ENCODE measurements at places on chromosomes 13 and 19.

DNA sequence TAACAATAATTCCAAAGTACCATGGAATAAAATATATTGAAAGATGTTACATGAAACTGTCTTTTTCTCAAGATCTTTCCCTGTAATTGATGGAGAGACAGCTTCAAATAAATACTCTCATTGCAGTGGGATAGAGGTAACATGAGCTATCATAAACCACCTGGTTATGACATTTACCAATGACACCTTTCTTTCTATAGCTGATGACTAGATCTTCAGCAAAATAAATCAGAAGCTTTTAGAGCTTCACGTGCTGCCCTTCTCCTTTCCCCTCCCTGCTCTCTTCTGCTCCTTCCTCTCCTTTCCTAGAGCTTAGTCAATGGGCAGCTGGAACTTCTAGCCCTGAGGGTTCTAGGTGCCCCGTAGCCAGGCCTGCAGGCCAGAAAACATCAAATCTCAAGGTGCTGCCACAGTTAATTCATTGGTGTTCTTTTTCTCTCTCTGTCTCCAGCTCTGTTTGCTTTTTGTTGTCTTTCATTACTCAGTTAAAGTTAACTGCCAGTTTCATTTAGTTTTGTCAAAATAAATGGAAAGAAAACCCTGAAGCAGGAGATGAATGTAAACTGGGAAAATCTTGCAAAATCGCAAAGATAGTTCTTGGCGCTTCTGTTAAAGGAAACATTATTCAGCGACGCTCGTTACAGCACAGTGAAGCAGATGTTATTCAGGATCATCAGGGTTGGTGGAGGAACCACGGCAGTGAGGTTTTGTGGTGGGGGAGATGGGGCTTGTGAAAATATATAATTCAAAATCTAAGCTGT, 8.3 kb upstream of the METTL21C start:
- no peak for DNase-seq

DNA sequence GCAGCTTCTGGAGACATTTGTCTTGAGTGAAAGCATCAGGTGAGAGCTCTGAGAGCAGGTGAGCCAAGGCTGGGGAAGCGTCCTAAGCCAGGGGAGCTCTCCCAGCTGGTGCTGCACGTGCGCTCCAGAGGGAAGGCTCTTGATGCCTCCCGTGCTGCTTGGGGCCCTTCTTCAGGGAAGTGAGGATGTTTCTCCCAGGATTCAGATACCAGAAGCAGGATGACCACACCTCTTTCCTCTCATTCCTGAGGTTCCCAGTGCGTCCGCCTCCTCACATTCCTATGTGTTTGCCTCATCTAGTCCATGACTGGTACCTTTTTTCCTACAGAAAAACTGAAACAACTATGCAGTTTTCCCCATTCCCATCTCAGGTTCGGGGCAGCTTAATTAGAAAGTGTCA, 231.0 kb upstream of the IRS2 start:
- no peak for DNase-seq

- no peak for DNase-seq
These were observed 46.5 kb upstream of the RCBTB2 start for GRCh38 chr13:48579165-48579918.

GRCh38 chr19:30682999-30683536, 310.9 kb downstream of the ZNF536 start:
- peak; percentile 78 for DNase-seq

DNA sequence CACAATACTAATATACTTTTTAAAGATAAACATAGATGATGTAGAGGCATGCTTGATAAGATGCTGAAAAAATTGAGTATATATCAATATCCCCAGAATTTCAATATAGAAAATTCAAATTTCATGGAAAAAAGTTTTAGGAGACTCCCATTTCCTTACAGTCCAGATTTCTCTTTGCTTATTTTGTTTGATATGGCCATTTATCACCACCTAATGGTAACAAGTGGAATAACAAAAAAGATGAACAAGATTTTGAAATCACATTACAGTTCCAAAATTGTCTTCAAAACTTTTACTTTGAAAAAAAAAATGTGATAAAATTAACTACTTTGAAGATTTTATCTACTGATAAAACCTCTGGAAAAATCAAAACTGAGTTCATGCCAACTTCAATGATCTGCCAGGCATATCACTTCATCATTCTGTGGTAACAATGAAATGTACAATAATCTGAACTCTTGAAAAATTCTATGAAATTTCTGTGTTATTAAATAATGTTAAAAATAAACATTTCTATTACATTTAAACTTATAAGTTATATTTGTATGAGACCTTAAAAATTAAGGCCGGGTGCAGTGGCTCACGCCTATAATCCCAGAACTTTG, 17.5 kb downstream of the MIPEP start:
- peak; percentile 12 for DNase-seq

DNA sequence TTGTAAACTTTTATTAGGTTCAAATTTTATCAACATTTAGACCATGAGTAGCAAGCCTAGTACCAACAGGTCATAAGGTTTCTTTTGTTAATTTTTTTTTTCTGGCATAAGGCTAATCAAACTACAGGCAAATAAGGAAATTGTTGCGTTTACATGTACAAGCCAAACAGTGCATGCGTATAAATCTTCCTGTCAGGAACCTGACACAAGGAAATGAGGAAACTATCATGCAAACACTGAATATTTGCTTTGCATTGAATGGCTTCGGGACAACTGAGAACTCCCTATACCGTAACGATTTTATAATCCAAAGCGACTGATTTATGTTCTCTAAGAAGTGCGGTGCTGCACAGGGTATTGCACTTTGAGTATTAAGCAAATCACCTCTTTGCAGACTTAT, 133.0 kb upstream of the TRPC4 start:
- peak; percentile 12 for DNase-seq

GRCh38 chr13:43669964-43670363, 116.8 kb downstream of the ENOX1 start:
- no peak for DNase-seq

- no peak for DNase-seq
These were observed 1224.4 kb downstream of the EFNB2 start for GRCh38 chr13:105311094-105311493.

DNA sequence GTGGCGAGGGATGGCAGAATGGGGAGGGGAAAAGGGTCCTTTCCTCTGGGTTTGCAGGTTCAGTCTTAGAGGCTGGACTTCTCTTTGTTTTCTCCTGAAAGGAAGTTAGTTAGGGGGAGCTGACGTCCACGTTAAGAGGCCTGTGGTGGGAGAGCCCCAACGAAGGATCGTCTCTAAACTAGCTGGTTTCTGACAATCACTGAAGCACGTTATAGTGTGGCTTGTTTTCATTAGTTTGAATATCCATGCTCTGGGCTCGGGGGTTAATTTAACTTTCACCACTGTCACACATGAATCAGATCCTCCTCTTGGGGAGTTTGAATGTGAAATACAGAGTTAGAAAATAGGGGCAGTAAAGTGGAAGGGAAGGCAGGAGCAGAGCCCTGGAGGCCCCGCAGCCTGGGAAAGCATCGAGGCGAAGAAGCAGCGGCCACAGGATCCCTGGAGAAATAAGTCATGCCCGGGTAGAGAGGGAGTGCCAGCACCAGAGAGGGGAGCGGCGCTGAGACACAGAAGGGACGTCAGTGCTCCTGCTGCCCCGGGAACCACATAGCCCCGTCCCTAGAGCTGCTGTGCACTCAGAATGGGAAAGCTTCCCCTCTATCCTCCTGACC, 31.1 kb upstream of the AMER2 start:
- DNase-seq, result no peak

DNA sequence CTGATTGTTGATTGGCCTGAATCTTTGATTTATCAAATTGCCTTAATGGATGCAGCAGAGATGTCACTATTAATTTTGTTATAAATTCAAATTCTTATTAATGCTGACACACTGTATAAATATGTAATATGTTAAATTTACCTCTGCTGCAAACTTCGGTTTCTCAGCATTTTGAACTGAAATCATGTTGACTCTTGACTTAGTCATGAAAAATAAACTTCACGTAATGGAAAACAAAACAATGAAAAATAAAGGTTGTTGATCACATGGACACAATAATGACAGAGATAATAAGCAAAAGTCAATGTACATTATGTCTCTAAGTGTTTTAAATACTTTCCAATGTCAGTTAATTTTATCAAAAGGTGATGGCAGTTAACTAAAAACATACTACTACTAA, 827.6 kb downstream of the PCDH9 start:
- DNase-seq, result no peak

DNA sequence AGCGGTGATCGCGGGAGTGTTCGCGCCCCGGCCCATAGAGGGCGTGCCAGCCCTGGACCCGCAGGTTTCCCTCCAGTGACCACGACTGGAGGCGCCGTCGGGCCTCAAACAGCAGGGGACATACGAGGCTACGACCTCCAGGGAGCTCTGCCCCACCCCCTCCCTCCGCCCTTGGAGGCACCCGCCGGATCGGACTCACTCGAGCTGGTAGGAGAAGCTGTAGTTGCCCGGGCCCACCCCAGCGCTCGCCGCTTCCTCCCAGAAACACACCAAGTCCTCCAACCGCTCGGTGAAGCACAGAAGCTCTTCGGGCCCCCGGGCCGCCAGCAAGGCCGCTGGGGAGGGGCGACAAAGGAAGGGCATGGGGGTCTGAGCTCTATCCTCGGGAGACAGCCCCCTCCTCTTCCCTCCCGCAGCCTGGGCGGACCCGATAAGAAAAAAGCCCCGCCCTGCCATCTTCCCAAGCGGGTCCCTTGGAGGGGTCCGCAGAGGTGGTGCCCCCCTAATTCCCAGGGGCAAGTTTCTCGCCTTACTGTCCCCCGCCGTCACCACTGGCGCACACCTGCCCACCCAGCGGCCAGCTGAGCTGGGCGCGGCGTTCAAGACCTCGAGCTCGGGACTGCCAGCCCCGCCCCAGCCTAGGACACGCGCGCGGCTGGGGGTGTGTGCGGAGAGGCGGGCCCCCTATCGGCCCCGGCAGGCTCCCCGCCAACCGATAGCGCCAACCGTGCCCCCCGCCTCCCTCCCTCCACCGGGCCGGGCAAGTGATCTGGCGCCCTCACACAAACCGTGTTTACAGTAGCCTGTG, 1.0 kb downstream of the EPOR start:
- peak; percentile 66 for DNase-seq

DNA sequence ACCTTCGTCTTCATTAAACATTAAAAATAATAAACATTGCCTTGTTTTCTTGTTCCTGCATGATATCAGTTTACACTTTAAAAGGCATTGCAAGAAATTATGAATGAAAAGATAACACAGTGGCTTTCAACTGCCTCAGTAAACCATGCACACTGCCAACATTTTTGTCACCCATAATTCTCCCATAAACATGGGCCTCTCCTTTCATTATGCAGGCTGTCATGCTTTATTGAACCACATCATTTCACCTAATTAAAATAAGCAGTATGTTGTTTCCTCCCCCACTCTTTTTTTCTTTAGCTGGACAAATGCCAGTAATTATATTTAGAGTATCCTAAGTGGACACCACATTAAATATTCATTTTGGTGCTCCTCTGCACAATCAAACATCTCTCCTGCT, 1566.5 kb upstream of the SLC10A2 start:
- no peak for DNase-seq

- no peak for DNase-seq
These were observed 158.2 kb downstream of the HS6ST3 start for GRCh38 chr13:96248103-96248502.

- no peak for DNase-seq
These were observed 407 bp upstream of the ZNF550 start for GRCh38 chr19:57560049-57560491.

GRCh38 chr13:42533336-42533591, 40.7 kb upstream of the TNFSF11 start:
- no peak for DNase-seq

DNA sequence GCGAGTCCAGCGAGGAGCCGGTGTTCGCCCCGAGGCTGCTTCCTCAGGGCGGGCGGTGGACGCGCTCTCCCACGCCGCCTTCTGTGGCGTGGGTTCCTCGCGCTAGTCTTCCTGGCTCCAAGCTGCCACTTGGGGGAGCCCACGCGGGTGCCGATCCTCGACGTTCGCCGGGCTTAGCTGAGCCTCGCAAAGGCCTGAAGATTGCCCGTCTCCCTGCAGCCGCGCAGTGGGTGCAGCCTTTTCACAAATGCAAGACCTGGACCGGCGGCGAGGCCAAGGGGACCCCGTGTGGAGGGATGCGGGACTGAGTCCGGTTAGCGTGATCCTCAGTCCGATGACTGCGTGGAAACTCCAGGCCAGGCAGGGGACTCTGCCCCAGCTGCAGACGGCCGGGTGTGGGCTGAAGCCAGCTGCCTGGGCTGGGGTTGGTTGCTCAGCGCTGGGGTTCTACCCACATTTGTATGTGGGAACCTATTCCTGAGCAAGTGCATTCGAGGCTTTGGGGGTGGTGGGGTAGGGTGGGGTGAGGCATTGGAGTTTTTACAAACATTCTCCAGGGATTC, 16.6 kb upstream of the LRP3 start:
- DNase-seq, result peak; percentile 46

GRCh38 chr19:9165261-9165660, 13.5 kb upstream of the OR7D2 start:
- DNase-seq, result no peak

- no peak for DNase-seq
These were observed 48.6 kb downstream of the FAM124A start for GRCh38 chr13:51270623-51271415.

DNA sequence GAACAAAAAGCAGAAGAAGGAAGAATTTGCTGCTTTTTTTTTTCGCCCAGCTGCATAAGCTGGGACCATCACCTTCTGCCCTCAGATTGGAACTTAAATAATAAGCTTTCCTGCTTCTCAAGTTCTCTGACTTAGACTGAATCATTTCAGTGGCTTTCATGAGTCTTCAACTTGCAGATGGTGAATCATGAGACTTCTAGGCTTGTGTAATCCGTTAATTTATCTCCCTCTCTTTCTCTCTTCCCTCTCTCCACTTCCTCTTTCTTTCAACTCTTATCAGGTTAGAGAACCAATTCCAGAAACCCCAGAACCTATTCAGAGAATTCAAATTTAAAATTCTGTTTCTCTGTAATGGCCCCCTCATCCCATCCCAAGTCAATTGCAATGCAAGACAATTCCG, 1153.7 kb downstream of the PCDH9 start:
- no peak for DNase-seq

DNA sequence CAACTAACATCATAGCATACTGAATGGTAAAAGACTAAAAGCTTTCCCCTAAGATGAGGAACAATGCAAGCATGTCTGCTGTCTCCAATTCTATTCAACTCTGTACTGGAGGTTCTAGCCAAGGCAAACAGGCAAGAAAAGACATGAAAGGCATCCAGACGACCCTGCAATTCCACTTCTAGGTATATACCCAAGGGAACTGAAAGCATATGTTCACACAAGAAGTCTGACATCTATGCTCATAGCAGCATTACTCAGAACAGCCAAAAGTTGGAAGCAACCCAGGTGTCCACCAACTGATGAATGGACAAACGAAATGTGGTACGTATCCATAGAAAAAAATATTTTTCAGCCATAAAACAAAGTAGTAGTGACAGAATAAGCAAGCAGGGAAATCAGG, 39.1 kb downstream of the PEPD start:
- no peak for DNase-seq
